ENCODE measurements at places on chromosomes 13 and 19. TPM values are rescaled to one million over a fixed set of nuclear protein-coding genes. Genes with fewer than 3 reads are reported as not detected.
A peak's percentile ranks its signal among the peaks of the same experiment; 100 is the strongest.

TNFRSF19 gene
- 7.1 TPM for total RNA-seq

OR7C1 gene
- not detected for total RNA-seq

ZNF578 gene
- 1.5 TPM for total RNA-seq

CDC16 gene
- 82.0 TPM for total RNA-seq

C3 gene
- total RNA-seq = 1.2 TPM

VSIG10L gene
- total RNA-seq = 2.1 TPM

CCDC169 gene
- 1.4 TPM for total RNA-seq

SMG9 gene
- 37.8 TPM for total RNA-seq

ICAM4 gene
- not detected for total RNA-seq

GMIP gene
- total RNA-seq = 13.5 TPM

STOML3 gene
- total RNA-seq = not detected

MBD3L3 gene
- not detected for total RNA-seq

GRCh38 chr19:50000841-50001557, 24.2 kb downstream of the VRK3 start:
- DNase-seq = no peak

DNA sequence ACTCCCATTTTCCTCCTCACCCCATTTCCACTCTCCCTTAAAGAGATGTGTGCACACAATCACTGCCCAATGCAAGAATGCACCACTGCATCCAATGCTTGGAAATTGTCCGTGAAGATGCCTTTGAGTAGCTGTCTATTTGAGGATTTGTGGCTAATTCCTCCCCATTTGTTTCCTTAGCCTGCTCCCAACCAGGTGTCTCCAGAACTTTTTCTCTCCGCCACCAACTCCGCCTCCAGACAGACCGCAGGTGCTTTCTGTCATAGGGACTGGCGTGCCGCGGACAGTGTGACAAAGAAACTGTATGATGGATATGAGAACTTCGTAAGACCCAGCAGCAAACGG, 461 bp upstream of the TM9SF2 start:
- no peak for DNase-seq

GRCh38 chr19:48616491-48617056, 1.7 kb upstream of the FAM83E start:
- DNase-seq = no peak

GRCh38 chr13:32650705-32651311, 64.6 kb downstream of the PDS5B start:
- peak; percentile 46 for DNase-seq

DNA sequence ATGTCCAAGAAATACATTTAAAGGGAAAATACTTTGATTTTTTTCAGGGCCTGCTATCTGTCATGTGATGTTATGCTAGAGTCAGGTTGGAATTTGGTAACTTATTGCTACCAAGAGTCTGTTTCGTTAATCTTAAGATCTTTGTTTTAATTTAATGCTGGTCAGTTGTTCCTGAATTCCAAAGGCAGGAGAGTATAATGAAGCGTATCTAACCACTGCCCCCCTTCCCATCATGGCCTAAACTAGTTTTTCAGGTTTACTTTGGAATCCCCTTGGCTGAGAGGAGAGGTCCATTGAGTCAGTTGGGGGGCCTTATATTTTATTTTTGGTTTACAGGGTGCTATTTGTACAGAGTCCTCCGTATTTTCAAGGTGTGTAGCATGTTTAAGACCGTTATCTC, 116.3 kb upstream of the SLC7A1 start:
- DNase-seq = no peak

DNA sequence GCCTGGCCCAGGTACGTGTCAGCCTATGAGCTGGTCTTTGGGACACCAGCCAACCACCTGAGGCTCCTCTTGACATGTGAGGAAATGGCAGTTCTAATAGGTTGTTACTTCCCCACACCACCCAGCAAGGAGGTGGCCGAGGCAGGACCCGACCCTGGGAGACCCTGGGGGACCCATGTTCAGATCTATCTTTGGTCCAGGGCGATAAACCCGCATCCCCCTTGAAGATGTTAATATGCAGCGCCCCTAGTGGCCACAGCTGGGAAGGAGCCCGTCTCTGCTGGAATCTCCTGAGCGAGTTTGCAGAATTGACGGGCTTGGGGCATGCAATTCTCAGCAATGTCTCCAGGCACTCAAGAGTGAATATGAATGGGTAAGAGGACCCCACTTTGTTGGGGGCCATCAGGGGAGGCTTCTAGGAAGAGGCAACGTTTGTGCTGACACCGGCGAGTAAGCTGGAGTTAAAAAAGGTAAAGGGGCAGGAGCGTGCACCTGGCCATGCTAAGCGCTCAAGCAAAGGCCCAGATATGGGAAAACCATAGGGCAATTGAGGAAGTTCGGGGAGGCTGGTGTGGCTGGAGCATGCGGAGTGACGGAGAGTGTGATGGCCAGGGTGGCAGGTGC, 1.5 kb upstream of the MYO1F start:
- peak; percentile 32 for DNase-seq

DNA sequence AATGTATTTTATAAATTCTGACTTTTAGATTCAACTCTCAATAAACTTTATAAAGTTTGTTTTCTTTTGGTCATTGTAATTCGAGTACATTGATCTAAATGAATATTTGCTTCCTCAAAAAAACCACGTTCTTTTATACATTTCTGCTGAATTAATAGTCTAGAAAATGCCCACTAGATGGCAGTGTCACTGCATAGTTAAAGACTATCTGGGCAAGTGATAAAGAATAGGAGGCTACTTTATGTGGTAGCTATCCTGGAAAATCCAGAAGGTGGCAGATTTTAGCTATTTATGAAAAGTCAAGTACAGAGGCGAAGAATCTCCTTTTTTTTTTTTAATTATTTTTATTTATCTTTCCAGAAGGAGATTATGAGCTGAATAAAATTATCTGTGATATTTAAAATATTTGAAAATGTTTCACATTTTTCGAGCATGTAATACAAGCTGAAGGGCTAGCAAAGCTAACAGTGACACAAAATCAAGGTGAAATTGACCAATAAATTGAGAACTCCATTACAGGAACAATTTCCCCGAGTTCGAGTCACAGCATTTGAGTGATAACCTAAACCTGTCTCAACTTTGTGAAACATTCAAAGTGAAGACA, 221.8 kb downstream of the OLFM4 start:
- peak; percentile 77 for DNase-seq

GRCh38 chr19:55131421-55131820, 14.0 kb upstream of the PPP1R12C start:
- DNase-seq = peak; percentile 48

DNA sequence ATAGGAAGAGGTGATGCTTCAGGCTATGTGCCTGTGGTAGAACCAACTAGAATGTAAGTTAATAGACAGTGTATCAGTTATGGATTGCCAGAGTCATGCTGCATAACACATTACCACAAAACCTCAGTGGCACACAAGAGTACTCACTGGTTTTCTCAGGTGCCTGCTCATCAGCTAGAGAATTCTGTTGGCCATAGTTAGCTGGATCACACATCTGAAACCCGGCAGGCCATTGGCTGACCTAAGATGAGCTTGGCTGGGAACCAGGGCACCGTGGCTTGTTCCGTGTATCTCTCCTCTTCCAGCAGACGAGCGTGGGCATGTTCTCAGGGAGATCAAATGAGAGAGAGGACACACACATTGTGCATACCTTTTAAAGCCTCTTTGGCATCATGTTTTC, 76.7 kb downstream of the TEX26 start:
- no peak for DNase-seq

DNA sequence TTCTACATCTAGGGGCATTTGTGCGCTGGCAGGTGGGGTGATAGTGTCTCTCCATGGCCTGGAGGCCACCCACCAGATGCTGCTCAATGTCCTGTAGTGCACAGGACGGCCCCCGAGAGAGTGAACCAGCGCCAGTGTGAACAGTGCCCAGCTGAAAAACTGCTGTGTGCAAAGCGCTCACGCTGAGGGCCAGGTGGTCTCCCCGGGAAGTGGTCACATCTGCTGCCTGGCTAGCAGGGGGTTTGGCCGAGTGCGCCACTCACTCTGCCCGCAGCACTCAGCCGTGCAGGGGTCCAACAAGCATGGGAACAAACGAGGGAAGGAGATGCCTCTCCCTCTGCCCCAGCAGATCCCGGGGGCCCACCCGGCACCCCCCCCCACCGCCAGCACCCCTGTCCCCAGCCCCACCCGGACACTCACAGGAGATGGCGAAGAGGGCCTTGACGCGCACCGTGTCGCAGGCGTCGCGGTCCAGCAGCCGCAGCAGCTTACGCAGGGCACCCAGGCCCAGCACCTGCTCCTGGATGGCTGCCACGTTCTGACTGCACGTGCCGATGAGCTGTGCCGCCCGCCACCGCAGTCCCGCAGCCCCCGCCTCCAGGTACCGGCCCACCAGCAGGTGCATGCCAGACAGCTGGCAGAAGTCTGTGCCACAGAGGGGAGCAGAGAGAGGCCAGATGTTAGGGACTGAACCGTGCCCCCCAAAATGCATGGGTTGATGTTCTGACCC, 5.8 kb downstream of the HSPBP1 start:
- no peak for DNase-seq

DNA sequence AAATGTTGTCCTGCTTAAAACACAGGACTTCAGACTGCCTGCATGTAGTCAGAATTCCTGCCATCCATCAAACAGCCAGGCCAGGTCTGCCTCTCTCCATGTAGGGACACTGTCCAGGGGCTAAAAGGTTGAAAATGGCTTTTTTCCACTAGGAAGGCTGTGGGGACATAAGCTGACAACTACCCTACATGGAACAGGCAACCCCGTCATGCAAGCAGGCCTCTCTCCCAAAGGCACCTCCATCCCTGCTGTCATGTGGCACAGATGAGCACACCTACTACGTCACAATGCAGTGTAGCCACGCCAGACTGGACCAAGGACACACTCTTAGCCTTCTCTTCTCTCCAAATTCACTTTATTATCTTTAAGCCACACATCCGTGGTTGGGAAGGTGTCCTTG, 40.8 kb downstream of the LATS2 start:
- DNase-seq = no peak

DNA sequence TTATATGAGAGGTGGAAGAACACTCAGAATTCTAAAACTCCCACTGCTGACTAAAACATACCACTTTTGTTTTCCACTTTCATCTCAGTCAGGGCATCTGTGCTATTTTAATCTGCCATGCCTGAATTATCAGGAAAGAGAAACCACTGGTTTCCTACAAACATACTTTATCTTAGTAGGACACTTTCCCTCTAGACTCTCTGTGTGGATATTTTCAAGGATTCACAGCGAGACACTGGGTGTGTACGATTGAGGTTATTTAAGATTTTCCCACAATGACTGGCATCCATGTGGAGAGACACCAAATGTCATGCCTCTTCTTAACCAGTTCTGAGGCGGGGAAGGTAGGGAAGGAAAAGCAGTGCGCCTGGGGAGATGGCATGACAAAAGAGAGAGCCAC, 212.2 kb downstream of the ENOX1 start:
- no peak for DNase-seq

GRCh38 chr13:35990196-35990595, 141.0 kb downstream of the DCLK1 start:
- DNase-seq = no peak

DNA sequence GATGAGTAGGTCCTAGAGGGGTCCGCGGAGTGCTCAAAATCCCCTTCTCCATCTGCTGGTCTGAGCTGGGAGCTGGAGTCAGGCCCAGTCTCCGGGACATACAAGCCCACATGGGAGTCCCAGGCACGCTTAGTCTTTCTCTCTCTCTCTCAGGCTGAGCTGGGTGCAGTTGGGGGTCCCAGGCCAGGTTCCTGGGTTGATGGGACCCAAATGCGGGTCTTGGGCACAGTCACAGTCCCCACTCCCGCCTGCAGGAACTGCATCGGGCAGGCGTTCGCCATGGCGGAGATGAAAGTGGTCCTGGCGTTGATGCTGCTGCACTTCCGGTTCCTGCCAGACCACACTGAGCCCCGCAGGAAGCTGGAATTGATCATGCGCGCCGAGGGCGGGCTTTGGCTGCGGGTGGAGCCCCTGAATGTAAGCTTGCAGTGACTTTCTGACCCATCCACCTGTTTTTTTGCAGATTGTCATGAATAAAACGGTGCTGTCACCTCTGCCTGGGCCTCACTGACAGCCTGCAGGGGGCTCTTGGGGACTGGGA, 23.8 kb downstream of the CYP4F12 start:
- no peak for DNase-seq

GRCh38 chr13:19061278-19061677, 120.3 kb downstream of the TUBA3C start:
- no peak for DNase-seq

- no peak for DNase-seq
Measured at GRCh38 chr13:77274126-77274525, 52.8 kb downstream of the MYCBP2 start.

DNA sequence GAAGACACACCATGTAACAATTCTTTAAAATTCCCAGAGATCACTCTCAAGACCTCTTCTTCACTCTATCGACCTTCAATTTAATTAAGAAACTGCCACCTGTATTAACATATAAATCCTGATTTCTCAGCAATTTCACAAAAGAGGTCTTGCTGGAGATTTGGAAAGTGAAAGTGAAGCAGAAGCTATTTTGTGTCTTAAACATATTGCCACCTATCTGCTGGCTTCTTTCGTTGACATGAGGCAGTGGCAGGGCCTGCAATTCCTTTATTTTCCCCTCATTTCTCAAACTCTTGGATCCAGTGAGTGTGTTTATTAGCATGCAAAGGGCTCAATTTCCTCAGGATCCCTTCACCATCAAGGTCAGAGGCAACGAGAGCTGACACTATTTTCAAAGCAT, 780.2 kb upstream of the SLITRK1 start:
- DNase-seq = no peak

DNA sequence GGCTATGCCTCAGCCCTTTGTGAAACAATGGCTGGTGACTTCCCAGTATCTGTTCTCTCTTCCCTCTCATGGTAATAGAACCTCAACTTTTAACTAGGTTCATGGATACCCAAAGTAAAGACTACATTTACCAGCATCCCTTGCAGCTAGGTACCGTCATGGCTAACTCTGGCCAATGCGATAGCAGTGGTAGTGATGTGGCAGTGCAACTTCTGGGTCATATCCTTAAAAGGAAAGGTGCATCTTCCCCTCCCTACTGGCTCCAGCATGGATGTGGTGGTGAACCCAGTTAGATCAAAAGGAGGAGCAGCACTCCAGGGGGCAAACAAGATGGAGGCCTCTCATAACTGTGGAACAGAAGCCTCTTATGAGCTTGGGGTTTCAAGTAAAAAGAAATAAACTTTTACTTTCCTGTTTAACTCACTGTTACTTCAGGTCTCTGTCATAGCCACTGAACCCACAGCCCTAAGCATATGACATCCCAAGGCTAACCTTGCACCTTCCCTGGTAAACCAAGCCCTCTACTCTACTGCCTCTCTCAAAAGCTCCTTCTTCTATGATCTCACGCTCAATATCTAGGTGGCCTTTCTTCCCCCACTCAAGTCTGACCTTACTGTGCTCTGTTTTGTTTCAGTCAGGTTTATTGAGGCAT, 104.4 kb downstream of the DOCK9 start:
- DNase-seq = no peak

- DNase-seq = no peak
Measured at GRCh38 chr13:72985610-72986009, 73.2 kb upstream of the KLF5 start.

Measured in HFFc6 (cell line).